ENCODE measurements at places on chromosomes 2 and 18.

- no peak for DNase-seq
These were observed 5.7 kb downstream of the AMER3 start for GRCh38 chr2:130760754-130761751.

DNA sequence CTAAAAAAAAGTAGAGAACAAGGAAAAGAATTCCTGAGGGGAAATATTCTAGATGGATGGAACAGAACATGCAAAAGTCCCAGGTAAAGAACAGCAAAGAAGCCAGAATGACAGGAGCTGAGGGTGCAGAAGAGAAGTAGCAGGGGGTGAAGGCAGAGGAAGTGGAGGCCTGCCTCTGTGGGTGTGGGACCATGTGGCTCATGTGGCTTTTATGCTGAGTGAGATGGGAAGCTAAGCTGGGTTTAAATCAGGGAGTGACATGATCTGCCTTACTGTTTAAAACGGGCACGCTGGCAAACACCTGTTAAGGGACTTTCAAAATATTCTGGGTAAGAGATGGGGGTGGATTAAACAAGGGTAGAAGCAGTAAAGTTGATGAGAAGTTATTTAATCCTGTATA is 40.0 kb downstream of the GKN2 start:
- DNase-seq, result no peak

- DNase-seq, result no peak
These were observed 110.5 kb upstream of the SCG2 start for GRCh38 chr2:223712642-223713041.

- DNase-seq, result no peak
These were observed 19.9 kb upstream of the CAB39 start for GRCh38 chr2:230692760-230693159.

DNA sequence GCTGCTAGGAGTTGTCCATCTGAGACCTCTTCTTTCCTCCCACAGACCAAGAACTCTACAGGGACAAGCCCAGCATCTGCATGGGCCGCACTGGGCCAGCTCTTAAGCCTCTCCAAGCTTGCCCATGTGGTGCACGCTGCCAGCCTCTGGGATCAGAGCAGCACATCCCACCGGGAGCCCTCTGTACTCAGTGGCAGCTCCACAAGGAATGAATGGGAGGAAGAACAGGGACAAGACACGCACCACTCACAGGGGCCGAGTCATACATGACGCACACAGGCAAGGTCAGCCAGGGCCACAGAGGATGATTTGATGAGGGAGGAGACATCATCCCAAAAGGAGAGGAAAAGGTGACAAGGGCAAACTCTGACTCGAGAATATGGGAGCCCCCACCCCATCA is 268.3 kb downstream of the KLHL29 start:
- DNase-seq, result no peak

- DNase-seq, result no peak
These were observed 3.0 kb downstream of the NRBP1 start for GRCh38 chr2:27431395-27431794.

DNA sequence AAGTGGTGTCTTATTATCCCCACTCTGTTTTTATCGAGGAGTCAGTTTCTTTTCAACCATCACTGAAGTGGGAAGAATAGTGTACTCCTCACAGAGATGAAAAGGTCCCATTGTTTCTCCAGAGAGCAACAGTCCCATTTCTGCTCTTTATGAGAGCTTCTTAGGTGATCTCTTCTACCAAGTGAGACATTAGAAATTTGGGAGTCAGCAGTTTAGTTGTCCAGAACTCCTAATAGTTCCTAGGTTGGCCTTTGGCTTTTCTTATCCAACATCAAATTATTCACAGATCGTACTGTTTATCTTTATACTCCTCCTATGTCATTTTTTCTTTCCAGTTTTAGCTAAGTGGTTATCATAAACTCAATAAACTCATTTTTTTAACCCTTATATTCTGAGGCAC is 213.1 kb downstream of the BABAM2 start:
- DNase-seq, result no peak

GRCh38 chr2:178478130-178478438 is 316 bp downstream of the FKBP7 start:
- no peak for DNase-seq

- no peak for DNase-seq
These were observed 24.8 kb downstream of the DSG4 start for GRCh38 chr18:31401156-31402025.

- no peak for DNase-seq
These were observed 201.8 kb downstream of the EPHA4 start for GRCh38 chr2:221370076-221370856.

GRCh38 chr2:179532863-179533278 is 268.2 kb upstream of the SESTD1 start:
- DNase-seq, result no peak

DNA sequence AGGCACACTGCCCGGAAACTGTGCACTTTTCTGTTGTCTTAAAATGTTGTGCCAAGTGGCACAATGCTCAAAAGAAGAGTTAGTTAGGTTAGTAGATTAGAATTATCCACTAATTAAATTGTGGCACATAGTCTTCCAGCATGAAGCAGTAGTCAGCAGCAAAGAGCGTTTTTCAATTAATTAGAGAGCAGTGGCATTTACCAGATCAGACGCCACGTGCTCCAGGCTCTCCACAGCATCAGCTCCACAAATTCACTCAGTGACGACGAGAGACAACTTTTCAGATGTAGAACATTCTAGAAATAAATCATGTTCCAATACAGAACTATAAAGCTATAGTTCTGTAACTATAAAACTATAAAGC is 16.4 kb upstream of the RTTN start:
- no peak for DNase-seq

GRCh38 chr2:145235312-145235711 is 715.4 kb upstream of the ZEB2 start:
- no peak for DNase-seq

DNA sequence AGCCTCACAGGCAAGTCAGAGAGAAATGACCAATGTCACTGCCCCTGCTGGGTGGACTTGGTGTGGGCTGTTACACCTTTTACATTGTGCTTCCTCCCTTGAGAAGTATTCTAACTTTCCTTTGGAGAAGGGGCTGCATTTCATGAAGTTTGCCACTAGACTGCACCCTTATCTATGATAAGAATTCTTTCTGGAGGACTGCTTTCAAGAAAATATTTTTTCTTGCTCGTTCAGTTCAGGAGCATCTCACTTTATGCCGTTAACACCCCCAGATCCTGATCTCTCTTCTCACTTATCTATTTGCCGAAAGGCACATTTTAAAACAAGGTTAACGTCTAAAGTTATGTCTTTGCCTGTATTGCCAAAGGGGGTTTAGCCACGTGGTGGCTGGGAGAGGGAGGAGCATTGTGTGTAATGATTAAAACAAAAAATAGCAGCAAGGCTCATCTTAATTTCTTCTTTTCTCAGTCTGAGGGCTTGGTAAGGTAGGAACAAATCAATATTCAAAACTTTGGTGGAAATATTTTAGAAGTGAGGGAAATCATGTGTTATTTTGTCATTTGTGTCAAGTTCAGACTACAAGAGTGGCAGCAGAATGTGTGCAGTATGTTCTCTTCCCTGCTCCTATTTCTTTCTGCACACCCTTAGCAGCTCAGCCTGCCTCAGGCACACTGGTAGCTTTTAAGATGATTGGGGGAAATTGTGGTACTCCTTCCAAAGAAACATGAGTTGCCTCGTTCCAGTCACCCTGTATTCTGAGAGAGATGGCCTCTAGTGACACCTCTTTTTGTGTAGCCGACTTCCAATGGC is 1.6 kb upstream of the IGFBP5 start:
- DNase-seq, result no peak

GRCh38 chr2:51145761-51146160 is 113.8 kb upstream of the NRXN1 start:
- DNase-seq, result no peak

DNA sequence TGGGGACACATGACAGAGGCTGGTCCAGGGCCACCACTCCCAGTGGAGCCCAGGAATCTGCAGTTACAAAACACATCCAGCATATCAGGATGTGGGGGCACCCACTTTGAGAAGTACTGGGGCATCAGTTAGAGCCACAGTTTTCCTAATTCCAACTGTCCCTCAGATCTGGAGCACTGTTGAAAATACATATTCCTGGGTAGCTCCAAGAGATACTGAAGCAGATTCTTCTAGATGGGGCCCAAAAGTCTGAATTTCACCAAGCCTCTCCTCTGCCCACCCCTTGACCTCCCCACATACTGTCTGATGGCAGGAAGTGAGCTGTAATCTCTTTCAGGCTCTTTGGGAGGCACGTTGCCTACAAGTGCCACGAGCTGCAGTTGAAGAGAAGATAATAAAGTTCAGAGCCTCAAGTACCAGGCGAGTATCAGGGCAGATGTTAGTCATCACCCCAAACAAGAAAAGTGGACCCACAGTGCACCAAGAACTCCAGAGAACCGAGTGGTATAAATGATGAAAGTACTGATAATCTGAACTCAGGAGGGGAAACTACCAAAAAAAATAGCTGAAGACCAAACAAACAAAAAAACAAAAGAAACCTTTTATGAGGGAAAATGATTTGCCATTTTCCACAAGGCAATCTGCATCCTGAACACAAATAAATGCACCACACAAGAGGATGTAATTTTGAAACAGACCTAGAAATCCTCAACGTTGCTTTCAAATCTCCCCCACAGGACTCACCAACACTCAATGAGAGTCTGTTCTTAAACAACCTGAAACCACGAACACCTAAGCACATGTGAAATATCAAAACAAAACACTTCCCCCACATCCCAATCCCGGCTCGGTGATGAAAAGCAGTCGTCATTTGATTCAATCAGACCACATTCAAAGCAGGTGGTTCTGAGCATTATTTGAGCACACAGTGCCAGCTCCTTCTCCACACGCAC is 98.7 kb downstream of the TCF4 start:
- DNase-seq, result peak; percentile 73

DNA sequence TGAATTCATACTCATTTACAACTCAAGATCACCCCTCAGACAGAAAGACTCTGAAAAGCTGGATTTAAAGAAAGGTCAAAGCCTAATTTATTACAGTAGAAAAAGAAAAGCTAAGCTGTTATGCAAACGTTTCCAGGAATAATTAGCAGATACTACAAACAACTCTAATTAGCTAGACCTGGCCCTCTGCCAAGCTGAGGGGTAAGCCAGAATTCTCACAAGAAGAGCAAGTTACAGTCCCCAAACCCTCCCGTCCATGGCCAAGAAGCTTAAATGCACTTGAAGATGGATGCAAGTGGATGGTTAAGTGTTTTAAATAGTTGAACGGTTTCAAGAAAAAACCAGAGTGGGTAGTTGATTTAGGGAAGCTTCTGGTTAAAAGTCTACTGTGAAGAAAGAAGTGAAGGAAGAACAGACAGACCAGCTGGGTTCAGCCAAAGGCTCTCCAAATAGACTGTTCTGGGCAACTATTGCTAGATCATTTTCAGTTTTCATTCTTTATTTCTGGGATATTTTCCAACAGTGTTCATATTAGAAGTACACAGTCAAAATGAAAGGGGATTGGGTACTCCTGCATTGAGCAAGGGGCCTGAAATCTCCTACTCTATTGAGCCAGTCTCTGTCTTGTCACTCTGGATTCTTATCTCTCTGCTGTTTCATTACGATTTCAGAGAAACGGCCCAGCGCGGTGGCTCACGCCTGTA is 4.8 kb downstream of the LMAN2L start:
- DNase-seq, result no peak

DNA sequence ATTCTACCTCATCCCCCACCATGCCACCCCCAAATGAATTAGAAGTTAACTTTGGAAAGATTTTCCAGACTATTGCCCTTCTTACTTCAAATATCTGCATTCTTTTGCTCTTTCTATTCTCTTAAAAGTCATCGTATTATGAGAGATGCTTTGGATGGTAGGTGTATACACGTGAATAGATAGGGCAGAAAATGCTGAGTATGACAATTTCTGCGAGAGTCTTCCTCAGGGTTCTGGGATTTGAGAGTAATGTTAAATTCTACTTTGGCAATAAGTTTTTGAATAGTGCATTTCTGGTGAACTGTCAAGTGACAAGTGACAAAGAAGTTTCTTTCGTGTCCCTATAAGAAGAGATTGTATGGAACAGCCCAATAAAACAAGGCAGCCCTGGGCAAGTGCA is 137.6 kb upstream of the DSEL start:
- no peak for DNase-seq

DNA sequence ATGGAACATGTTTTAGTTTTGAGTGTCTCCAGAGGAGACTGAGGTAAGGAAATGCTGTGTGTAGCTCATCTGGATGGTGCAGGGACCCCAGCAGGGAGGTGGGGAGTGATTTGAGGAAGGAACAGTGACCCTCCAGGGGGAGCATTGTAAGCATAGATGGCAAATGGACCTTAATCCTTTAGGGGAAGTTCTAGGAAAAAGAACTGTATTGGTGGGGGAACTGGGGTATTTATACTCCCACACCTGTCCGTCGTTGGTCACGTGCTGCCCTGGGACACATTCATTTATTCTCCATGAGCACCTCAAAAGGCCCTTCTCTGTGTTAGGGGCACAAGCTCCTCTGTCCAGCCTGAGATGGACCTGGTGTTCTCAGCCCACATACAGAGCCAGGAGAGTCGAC is 233.9 kb upstream of the HDAC4 start:
- DNase-seq, result no peak

DNA sequence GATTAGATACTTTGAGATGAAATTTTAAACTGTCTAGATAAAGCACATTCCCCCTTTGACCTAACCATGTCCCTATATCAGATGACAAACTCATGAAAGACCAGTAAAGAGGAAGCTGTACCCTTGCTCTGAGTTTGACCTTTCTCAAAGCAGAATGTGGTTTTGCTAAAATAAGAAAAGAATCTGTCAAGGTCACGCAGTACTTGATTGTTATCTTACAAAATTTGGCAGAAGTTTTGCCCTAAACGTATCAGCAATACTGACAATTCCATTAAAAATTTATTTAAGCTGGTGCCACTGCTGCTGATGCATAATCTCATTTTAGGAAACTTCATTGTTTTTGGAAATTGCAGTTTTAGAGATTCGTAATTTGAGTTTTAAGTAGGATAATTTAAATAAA is 31.2 kb upstream of the GALM start:
- DNase-seq, result no peak

DNA sequence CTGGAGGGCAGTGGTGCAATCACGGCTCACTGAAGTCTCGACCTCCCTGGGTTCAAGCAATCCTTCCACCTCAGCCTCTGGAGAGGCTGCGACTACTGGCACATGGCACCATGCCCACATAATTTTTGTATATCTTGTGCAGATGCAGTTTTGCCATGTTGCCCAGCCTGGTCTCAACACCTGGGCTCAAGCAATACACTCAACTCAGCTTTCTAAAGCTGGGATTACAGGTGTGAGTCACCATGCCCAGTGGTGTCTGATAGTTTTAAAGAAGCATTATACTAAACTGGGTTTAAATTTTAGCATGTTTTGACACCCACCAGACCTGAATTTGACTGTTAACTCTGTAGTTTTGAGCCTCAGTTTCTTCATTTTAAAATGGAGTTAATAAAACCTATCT is 109.4 kb upstream of the SLC38A11 start:
- DNase-seq, result no peak

DNA sequence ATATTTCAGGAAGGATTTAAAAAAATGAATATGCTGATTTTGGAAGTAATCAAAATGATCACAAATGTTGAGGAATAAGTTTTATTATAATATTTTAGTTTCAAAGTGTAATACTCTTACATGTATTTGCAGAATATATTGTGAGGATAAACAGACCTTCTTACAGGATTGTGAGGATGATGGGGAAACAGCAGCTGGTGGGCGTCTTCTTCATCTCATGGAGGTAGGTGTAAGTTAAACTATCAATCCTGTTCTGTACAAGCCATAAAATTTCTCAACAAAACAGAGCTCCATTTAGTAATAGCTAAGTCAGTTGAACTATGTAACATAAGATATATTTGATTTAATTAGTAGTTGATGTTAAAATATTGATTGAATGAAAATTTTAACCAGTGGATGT is 12.5 kb upstream of the HRH4 start:
- DNase-seq, result no peak
